HAP-1 (cell line): ENCODE measurements at places on chromosomes 12 and 14.
A peak's percentile ranks its signal among the peaks of the same experiment; 100 is the strongest.

DNA sequence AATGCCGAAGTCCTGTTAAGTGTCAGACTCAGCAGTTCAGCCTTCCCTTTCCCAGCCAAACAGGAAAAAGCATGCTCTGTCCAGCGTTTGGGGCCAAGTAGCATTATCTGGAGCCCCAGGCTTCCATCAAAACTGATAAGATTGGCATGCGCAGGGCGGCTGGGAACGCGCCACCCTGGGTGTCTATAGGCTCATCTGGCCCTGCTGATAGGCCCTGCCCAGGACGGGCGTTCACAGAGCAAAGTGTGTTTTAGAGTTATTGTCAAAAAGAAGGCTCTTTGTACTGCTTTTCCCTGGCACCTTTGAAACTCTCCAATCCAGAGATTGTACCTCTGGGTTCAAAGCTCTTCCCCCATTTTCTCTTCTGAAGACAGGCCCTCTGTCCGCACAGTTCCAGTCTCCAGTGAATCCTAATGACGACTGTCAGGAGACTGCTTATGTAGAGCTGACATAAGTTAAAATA lies at the start of gene ART4:
ART4 (minus strand) TSS at position 102 of the 463 bp plus-strand sequence. CDS start 413 bp downstream, outside the sequence.
- DNase-seq = no peak

DNA sequence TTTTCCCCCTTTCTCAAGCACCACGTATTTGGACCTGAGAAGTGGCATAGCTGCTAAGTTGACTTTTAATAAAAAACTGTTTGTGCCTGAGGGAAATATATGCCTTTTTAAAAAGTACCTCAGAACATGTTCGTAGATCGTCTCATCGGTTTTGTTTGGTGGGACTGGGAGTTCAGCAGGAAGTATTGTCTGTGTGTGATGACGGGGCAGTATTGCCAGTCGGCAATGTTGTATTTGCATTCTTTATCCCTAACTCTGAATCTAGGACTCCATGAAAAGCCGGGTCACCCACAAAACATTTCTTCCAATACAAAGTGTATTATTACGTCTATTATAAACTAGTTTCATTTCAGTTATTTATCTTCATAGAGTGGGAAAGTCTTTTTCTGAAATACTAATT lies 19.7 kb upstream of the FGD4 start:
- no peak for DNase-seq

DNA sequence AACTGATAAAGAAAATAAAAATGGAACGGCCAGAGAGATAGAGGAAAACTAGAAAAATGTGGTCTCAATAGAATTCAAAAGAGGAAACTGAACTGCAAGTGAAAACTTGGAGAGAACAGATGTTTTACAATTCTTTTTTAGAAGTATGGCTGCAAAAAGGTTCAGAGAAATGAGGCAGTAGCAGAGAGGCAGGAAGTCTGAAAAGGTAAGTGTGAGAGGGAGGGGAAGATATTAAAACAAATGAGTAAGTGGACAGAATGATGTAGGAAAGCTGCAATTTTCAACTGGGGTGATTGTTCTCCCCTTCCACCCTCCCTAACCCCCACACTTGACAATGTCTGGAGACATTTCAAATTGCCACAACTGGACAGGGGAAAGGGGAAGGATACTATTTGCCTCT lies 12.9 kb downstream of the BTBD7 start:
- DNase-seq = no peak

GRCh38 chr12:42770261-42770660 lies 180.7 kb upstream of the PRICKLE1 start:
- DNase-seq = no peak

DNA sequence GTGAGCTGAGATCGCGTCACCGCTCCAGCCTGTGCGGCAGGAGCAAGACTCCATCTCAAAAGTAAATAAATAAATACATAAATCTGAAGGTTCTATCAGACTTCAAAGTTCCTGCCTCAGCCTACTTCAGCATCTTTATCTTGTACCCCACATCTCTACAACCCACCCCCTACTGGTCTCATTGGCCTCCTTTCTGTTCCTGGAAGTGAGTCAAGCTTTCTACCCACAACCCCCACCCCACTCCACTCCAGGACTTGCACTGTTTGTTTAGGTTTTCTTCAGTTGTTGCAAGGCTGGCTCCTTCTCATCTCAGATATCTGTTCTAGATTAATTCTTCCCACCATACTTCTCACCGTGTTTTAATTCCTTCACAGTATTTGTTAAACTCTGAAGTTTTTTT lies 714 bp upstream of the PSMC6 start:
- no peak for DNase-seq

DNA sequence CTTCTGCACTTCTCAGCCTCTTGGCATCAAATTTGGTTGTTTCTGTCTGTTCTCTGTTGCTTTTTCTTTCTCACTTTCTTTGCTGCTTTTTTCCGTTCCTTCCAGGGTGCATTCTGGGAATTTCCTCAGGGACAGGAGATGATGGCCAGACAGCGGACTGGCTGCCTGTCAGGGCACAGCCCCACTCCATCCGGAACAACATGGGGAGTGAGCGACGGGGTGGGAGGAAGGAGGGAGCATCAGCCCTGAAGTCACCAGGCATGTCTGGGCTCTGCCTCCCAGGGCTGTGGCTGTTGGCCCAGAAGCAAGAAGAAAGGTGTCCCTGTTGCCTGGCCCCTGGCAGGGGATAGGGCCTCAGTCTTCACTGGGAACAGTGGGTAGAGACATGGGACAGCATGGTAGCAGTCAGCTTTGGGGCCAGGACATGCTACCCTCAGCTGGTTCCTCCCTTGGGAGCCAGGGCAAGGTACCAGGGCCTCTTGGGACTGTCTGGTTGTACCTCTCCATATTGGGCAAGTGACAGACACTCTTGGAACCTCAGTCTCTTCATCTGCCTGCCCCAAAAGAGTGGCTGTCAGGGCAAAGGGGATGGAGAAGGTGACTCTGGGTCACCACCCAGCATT lies 8.6 kb downstream of the PGF start:
- DNase-seq = no peak

DNA sequence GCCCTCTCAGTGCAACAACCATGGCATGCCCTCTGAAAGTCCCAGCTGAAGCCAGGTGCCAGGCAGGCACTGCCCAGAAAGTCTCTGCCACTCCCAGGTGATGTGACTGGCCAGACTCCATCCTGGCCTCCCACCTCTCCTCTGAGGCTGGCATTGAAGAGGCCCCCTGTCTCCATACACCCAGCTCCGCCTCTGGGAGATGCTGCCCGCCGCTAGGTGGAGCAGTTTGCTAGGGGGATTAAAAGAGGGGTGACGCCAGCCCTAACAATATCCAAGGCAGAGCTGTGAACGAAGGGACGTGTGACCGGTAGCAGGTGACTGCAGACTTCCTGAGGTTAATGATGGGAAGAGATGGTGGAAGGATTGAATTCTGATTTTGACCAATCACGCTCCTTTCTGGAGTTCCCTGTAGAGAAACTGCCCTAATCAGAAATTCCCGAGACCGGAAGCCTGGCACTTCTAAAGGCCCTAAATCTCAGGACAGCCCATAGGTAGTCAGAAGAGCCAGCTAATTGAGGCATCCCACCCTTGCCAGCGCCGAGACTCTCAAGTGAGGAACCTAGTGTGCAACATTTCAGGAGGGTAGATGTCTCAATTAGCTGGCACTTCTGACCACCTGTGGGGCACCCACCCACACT lies 8.3 kb upstream of the PLEK2 start:
- DNase-seq = peak; percentile 78

DNA sequence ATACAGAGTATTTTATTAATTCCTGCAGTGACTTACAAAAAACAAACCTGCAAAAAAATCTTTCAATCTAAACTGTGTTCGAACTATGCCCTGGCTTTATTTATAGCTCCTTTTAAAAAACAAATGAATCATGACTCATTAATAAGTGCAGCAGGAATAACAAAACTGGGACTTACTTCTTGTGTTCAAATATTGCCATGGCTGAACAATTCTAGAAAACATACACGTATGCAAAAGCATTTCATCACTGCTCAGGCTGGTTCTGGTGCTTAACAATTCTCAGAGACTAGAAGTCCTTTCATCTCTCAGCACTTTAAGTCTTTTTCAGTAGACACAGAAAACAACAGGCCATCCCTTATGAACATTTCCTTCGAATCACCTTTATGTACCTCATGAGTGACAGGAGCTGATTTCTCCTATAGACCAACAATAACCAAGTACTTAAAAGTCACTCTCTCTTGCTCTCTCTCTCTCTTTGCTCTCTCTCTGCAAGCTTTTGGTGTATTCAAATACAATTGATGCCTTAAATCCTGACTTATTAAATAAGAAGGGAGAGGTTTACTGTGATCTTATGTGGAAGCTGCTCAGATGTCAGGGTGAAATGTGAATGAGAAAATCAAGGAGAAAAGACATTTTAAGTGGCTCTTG lies 268.8 kb downstream of the TTC8 start:
- DNase-seq = no peak

DNA sequence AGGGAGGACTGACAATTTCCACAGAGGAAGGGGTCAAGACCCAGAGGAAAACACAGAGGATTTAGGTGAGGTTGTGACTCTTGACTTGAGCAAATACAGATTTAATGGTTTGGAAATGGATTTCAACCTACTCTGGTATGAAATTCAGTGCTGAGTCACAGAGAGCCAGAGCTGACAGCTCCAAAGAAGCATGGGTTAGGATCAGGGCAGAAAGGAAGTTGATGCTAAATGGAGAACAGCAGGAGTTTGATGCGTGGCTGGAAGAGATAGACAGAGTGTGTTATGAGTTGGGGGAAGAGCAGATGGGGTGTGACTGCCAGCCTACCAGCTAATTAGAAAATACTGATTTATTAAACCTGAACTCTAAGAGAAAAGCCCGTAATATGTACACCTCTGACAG lies 272.6 kb downstream of the FOXG1 start:
- DNase-seq = no peak

GRCh38 chr14:22820731-22821130 lies 5.5 kb upstream of the SLC7A7 start:
- no peak for DNase-seq

DNA sequence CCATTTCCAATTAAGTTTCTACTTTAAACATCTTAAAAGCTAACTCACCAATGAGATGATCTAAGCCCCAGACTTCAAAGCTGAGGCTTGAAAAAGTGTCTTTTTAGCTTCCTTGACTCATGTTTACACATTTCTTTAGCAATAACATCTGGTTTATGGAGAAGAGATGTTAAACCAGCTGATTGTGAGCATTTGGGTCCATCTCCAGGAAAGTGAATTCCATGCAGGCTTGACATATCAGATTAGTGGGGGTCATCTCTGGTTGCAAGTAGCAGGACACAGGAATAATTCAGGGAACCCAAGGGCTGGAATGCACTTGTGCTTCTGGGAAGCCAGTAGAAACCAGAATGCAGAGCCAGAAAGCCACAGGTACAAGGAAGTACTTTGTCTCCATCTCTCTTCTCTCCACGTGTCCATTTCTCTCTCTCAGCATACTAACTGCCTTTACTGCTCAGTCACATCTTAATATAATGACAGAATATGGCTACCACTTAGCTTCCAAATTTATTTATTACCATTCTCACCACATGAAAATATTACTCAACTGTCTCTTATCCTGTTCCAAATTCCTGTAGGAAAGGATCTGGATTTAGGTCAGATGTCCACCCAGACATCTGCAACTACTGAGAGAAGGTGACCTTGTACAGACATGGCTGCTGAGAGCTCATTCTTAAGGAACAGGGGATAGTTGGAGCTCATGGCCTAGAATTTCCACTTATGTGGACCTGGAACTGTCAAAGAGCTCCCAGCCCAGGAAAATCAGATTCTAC lies 104.4 kb downstream of the SCN8A start:
- no peak for DNase-seq

GRCh38 chr14:105275267-105275946 lies 25.4 kb downstream of the BRF1 start:
- DNase-seq = no peak

DNA sequence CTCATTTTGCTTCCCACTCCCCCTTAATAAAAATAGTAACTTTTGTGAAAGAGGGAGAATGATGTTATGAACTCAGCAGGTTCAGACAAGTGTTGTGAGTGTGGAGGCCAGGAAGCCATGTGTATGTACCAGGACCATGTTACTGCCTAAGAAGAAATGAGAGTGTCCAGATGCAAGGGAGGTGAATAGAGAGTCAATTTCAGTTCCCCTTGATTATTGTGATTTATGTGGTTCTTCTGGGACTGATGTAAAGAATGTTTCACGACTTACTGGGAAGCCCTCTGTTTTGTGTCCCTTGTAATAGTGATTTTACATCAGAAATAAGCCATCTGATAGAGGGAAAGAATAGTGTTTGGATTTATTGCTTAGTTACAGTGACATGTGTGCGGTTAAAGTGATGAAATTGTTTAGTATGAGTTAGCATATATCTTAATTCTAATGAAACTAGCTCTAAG lies 32.5 kb downstream of the FBXO34 start:
- no peak for DNase-seq

DNA sequence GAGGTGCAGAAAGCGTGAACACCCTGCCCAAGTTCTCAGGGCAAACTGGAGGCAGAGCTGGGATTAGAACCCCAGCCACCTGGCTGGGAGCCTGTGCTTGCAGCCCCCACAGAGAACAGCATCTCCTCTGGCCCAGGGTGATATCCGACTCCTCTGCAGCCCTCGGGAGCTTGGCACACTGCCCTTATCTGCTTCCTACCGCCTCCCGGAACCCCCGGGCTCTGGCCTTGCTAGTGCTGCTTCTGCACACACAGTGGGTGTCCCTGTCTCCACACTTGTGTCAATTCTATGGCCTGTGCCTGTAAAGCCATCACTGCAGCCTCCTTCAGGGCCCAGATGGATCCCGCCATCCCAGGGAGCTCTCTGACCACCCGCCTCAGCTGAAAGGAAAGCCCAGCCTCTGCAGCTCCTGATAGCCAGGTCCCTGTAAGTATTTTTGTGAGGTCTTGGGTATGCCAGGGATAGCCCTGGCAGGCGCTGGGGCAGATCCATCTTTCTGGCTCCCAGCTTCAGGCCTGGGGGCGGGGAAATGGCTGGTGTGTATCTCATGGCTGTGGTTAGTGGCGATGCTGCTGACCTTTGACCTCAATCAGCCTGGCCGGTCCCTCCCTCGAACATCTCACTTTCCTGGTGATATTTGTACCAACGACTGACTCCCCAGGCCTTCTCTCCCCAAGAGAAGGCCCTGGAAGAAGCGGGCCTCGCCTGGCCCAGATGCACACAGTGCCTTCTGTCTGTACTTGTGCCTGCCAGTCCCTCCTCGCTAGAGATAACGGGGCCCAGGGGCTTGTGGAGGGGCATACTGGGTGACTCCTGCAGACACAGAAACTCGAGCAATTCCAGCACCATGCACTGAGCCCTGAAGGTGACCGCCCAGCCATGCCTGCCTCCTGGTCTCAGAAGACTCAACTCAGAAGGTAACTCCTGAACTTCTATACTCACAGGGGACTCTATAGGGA lies 183.8 kb downstream of the CALM1 start:
- no peak for DNase-seq

- DNase-seq = no peak
These were observed 47.1 kb downstream of the GIT2 start for GRCh38 chr12:109949089-109949488.

GRCh38 chr12:81015510-81015909 lies 62.4 kb upstream of the ACSS3 start:
- DNase-seq = no peak
